ENCODE measurements at places on chromosomes 4 and X.

GRCh38 chrX:150487369-150488094, 80.9 kb upstream of the MTM1 start:
- no peak for DNase-seq

GRCh38 chrX:45445745-45446412, 245.2 kb upstream of the DIPK2B start:
- no peak for DNase-seq

GRCh38 chrX:108001218-108001814, 19.1 kb upstream of the TEX13B start:
- DNase-seq = peak; percentile 51

GRCh38 chr4:185237175-185237574, 27.8 kb downstream of the SNX25 start:
- no peak for DNase-seq

DNA sequence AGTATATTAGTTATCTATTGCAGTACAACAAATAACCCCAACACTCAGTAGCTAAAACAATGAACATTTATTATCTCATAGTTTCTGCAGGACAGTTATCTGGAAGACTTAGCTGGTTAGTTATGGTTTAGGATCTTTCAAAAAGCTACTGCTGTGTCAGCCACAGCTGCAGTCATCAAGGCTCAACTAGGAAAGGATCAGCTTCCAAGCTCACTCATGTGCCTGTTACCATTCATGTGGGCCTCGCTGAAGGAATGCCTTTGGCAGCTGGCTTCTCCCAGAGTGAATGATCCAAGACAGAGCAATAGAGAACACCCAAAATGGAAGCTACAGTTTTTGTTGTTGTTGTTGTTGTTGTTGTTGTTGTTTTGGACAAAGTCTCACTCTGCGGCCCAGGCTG, 13.5 kb upstream of the PRSS48 start:
- DNase-seq = no peak

DNA sequence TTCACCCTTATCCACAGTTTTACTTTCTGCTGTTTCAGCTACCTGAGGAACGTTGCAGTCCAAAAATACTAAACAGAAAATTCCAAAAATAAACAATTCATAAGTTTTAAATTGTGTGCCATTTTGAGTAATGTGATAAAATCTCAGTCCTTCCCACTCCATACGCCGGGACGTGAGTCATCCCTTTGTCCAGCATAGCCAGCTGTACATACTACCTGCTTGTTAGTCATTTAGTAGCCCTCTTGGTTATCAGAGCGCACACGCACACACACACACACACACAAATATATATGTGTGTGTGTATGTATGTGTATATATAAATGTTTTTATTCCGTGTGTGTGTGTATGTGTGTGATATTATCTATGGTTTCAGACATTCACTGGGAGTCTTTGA, 4.8 kb upstream of the CCSER1 start:
- no peak for DNase-seq

DNA sequence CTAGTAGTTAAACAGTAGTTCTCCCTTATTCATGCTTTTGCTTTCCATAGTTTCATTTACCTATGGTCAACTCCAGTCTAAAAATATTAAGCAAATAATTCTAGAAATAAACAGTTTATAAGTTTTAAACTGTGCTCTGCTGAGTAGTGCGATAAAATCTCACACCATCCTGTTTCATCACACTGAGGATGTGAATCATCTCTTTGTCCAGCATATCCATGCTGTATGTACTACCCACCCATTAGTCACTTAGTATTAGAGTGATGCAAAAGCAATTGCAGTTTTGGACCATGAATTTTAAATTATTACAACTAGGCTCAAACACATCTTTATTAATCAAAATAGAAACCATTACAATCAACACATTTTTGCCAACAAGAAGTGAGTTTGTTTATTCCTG, 187.4 kb downstream of the TEX13C start:
- no peak for DNase-seq

DNA sequence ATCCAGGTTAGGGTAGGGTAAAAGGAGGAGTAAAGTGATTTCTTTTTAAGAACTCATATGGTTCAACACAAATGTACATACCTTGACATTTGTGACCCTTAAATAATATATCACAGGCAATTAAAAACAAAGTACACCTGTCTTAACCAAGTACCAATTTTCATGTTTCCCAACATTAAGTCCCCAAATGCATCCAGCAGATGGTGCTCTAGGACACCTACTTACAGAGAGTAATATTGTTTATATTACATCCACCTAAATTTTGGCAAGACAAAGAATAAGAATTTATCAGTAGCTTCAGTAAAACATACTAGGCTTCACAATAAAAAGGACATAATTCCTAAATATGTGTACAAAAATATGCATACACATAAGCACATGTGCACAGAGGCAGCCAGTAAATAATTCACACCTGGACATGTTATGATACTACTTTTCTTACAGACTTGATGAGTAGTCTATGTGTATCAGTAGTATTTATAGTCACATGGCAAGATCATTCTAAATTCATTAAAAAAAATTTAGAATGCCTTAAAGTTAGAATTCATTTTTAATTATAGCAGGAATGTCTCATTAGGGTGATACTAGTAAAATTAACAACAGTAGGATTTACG, 219.7 kb downstream of the DCLK2 start:
- DNase-seq = peak; percentile 67

DNA sequence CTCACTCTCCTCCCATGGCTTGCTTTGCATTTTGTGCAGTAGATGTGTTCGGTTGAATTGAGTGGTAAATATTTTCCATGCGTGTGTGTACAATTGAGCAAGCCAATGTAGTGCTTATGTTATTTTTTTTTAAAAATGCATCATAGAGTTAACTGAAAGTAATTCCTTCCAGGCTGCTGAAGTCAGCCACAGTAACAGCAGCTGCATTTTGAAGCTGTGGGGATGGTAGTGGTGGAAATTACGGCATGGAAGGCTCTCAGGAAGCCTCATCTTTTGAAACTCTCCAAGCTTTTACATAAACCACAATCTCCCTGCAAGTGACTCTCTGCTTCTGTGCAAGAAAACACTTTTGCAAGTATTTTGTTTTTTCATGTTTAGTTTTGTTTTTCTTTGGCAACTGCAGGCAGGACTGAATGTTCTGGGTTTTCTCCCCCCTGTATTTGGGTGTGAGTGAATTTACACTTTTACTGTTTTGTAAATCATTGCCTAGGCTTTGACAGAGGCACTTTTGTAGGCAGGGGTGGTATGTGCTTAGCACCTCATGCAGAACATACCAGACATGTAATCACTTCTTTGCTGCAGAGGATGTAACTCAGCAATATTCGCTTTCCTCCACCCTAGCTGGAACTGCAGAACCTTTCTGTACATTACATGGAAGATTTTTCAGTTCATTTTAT, 56.2 kb downstream of the LRRC66 start:
- no peak for DNase-seq

- DNase-seq = no peak
These were observed 39.2 kb upstream of the TLR3 start for GRCh38 chr4:186029571-186030398.

DNA sequence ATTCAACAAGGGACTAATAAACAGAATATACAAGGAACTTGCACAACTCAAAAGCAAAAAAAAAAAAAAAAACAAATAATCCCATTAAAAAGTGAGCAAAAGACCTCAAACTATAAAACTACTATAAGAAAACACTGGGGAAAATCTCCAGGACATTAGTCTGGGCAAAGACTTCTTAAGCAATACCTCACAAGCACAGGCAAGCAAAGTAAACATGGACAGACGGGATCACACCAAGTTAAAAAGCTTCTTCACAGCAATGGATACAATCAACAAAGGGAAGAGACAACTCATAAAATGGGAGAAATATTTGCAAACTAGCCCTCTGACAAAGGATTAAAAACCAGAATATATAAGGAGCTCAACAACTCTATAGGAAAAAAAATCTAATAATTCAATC, 17.1 kb upstream of the BMP15 start:
- DNase-seq = no peak

DNA sequence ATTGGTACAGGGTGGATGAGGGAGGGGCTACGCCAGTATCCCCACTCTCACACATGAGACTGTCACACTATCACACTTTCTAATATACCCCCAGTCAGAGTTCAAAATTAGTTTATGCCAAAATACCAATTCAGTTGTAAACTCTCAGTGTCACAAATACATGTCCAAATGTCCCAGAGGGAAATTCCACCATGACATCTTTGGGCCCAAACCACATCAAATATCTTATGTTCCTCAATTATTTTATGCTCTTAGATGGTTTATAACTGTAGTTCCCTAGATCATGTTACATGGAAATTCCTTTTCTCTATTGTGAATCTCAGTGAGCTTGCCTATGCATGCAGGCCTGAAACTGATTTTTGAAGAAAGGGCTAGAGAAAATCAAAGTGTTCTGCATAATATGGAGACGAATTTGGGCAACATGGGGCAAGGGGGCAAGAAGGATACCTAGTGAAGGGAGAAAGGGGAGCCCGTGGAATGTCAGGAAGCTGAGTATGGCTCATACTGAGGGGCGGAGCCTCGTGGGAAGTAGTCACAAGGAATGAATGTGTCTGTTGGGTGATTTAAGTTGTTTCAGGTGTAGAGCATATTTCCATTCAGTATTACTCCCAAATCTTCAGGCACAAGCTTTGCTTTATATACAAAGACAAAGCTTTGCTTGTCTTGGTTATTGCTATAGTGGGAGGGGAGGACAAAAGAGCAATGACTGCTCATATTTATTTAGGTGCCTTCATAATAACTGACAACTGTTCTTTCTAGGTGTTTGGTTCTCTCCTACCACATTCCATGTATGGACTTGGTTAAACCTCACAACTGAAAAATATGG, 40.8 kb downstream of the CLNK start:
- no peak for DNase-seq

DNA sequence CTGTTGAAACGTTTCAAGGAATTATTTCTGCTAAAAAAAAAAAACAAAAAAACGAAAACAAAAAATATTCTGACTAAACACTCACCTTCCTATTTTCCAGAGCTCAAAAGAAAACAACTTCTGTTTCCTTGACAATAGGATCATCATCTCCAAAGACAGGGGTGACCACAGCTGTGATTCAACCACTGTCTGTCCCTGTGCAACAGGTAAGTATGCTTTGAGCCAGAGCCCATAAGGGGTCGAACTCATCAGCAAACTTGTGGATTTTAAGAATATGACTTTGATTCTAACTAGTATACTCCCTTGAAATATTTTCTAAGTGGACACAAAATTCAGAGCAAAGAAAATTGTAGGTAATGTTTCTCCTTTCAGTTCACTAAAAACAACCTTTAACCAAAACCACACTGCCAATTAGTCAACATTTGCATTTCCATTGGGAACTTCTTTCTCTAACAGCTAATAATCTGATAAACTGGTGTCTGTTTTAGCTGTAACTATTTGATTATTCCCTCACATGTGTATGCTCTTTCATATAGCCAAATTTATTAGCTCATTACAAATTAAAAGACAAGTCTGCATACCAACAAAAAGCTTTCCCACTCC, 186.1 kb downstream of the PALLD start:
- no peak for DNase-seq

GRCh38 chr4:6264225-6264540, 5.5 kb upstream of the WFS1 start:
- peak; percentile 39 for DNase-seq

DNA sequence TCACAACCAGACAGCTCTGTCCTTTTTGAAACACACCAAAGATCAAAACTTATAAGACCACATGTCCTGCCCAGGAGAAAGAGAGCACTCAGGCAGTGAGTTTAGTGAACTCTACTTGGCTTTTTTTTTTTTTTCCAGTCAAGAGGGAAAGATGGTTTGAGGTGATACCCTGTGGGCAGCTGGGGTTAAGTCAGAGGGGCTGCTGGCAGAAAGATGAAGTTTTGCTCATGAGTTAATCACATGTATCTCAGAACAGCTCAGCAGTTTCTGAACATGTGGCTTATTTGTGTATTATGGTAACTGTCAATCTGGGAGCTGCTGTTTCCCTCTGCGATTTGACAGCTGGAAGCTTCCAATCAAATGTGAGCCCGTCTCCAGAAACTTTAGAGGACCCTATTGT, 56.4 kb upstream of the MAP3K15 start:
- DNase-seq = no peak

DNA sequence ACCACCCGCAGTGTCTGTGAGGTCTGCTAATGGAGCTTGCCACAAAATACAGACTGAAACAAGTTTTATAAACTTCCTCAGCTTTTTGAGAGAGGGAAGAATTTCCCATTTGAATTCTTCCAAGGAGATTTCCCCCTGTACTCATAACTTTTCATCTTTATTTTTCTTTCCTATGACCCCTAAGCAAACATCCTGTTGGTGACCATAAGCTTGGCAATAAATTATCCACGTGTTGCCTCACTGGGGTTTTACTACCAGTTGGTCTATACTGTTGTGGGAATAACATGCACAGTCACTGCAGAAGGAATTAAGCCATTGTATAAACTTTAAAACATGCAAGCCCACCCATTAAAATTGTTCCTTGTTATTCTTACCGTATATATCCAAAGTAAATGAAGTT, 86.2 kb downstream of the SLC39A8 start:
- no peak for DNase-seq

DNA sequence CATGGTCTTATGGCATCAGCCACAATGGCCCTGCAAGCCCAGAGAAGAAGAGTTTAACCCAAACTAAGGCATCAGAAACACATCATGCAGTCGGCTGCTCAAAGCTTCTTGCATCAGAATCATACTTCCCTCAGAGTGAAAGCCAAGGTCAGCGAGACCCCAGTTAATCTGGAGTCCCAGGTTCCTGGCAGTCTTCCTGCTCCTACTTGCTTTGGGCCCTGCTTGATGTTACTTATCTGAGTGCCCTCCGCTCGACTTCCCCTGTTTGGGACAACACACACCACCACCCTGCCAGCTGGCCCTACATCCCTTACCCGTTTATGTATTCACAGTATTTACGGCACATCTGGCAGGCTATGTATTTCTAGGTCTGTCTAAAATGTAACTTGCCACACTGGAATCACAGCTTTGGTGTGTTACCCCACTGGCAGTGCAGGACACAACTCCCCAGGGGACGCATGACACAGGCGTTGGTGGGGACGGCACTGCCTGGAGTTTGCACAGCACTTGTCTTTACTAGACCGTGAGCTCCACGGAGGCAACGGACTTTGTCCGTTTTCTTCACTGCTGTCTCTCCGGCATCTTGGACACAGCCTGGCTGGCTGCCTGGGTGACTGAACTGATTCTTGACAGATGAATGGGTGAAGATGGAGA, 22.8 kb downstream of the CRMP1 start:
- DNase-seq = no peak

GRCh38 chrX:46686003-46686645, 72.8 kb downstream of the SLC9A7 start:
- DNase-seq = peak; percentile 64
